ENCODE measurements at places on chromosomes 13 and 19. TPM values are rescaled to one million over a fixed set of nuclear protein-coding genes. Genes with fewer than 3 reads are reported as not detected.

Gene CRX
- not detected for total RNA-seq

Gene ZNF415
- 0.32 TPM for total RNA-seq

Gene ZGLP1
- total RNA-seq: under 0.01 TPM

Gene PALM3
- not detected for total RNA-seq

All from epithelial cell of umbilical artery (primary cell).